ENCODE measurements at places on chromosomes 1 and 21.

DNA sequence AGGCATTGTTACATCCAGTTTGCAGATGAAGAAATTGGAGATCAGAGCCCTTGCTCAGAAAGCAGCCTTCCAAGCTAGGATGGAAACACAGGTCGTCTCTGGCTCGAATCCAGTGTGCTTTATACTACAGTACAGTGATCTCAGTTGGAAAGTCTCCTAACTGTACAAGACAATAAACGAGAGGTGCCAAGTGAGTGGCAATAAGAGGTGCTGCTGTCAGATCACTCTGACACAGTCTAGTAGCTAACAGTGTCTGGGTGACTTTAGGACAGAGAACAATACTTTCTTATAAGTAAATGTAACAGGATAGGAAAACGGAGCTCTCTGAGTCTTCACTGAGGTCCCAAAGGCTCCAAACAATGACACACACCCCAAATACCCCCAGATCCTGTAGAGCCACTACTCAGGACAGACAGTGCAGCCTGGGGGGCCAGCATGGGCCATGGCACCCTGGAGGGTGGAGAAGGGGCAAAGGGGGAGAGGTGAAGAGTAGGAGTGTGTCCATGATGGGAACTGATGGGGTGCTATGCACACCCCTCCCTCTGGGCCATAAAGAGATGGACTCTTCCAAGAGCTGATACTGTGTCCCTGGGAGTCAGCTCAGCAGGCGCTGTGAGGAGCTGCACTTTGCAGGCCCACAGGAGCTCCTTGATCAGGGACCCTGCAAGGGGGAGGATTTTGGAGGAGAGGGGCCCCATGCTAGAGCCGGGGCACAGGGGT is 3.3 kb downstream of the SH3BGR start:
- no peak for DNase-seq

DNA sequence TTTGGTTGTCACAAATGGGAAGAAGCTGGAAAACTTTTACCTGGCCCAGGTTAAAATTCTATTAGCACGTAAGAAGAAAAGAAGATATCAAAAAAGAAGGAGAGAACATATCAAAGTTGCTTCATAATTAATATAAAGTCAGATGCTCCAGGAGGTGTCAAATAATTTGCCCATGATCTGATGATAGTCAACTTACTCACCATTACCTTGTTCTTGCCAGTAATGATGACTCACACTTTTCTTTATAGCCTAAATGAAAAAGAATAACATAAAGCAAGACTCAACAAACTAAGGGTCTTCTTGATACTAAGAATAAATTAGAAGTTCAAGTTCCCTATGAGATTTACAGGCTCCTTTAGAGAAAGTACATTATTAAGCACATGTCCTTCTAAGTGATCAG is 580.4 kb downstream of the TTLL7 start:
- DNase-seq: no peak

GRCh38 chr21:28904961-28905435 is 87.7 kb downstream of the LTN1 start:
- DNase-seq: no peak

- no peak for DNase-seq
Measured at GRCh38 chr1:1371364-1371745, 3.7 kb downstream of the AURKAIP1 start.

GRCh38 chr1:87186346-87186745 is 142.3 kb upstream of the LMO4 start:
- no peak for DNase-seq

- no peak for DNase-seq
Measured at GRCh38 chr1:110449661-110450651, 993 bp upstream of the PROK1 start.

GRCh38 chr1:113142791-113143190 is 69.8 kb downstream of the LRIG2 start:
- DNase-seq: no peak

DNA sequence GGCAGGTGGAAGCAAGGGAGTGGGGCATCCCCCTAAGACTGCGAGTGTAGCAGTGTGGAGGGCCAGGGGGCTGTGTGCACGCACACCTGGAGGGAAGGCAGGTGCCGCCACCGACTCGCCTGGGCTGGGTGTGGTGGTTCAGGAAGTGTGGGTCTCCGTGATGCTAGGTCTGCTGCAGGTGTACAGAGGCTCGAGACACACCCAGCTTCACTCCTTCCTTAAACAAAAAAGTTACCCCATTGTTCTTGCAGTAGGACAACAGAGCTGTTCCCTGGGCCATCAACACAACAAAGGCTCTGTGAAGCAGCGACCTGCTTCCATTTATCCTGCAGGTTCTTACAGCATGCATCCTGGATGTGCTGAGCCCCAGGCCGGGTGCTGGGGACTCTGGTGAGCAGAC is 100.4 kb upstream of the TMEM51 start:
- no peak for DNase-seq

GRCh38 chr1:152109231-152109997 is 5.8 kb downstream of the TCHH start:
- DNase-seq: no peak

DNA sequence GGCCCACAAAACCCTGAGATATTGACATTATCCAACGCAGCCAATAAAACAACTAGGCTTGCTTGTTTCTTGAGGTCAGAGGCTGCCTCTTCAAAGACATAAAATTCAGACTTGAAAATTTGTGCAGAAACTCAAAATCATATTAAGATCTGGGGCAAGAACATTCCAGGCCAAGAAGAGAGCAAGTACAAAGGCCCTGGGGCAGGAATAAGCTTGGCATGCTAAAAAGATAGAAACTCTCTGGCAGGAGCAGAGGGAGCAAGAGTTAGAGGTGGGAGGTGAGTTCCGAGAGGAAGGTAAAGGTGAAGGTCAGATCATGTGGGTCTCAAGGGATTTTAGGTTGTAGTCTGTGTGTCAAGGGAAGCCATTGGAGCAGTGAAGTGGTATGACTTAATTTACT is 8.8 kb upstream of the IGSF3 start:
- DNase-seq: no peak

DNA sequence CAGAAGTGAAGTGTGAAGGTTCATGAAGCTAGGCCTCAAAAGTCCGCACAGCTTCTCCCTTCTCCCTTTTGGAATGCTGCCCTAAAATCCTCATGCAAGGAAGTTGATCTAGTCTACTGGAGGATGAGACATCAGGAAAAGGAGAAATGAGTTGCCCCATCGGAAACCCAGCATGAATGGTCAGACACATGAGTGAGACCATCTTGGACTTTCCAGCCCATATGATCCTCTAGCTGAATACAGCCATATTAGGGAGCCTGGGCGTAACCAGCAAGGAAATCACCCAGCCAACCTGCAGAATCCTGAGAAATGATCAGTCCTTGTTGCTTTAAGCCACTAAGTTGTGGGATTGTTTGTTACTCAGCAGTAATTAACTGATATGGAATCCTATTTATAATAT is 12.5 kb downstream of the DBT start:
- no peak for DNase-seq

- DNase-seq: peak; percentile 63
Measured at GRCh38 chr1:112395821-112396652, at the start of gene CTTNBP2NL. Gene CTTNBP2NL, plus strand, starts transcription at chr1:112396214. Its CDS starts 19,952 bp downstream, at chr1:112416166.

DNA sequence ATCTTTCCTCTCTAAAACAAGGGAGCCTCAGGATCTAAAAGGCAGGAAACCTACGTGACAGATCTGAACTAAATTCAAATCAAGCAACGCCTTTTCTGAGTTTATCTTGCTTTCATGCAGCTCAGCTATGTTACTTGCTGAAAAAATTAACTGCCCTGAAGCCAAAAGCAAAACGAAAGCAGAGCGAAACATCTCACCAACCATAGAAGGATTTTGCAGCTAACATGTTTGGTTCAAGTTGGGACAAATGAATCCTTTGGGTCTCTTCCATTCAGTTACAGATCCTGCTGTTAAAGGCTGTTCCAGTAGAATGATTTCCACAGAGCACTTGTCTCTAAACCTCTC is 482 bp downstream of the SLC2A5 start:
- no peak for DNase-seq

GRCh38 chr1:16013220-16013907 is 4.5 kb downstream of the HSPB7 start:
- DNase-seq: peak; percentile 41

DNA sequence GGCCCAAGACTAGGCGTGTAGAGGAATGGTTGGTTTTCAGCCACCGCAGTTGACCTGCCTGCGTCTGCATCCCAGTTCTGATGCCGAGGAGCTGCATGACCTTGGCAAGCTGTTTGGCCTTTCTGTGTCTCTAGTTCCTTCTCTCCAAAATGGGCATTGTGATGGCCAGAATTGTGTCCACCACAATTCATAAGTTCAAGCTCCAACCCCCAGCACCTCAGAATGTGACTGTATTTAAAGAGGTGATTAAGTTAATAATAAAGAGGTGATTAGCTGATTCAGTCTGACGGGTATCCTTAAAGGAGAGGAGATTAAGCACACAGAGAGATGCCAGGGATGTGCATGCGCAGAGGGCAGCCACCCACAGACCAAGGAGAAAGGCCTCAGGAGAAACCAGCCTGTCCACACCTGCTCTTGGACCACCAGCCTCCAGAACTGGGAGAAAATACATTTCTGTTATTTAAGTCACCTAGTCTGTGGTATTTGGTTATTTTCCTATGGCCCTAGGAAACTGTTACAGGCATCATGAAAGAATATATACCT is 28.5 kb downstream of the MAB21L3 start:
- no peak for DNase-seq

DNA sequence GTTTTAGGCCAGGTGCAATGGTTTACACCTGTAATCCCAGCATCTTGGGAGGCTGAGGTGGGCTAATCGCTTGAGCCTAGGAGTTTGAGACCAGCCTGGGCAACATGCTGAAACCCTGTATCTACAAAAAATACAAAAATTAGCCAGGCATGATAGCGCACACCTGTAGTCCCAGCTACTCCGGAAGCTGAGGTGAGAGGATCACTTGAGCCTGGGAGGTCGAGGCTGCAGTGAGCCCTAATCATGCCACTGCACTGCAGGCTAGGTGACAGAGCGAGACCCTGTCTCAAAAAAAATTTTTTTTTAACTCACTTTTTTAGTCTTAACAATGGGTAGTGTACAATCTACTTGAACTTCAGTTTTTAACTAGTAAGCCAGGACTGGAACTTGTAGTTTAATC is 137.5 kb downstream of the HS2ST1 start:
- no peak for DNase-seq

DNA sequence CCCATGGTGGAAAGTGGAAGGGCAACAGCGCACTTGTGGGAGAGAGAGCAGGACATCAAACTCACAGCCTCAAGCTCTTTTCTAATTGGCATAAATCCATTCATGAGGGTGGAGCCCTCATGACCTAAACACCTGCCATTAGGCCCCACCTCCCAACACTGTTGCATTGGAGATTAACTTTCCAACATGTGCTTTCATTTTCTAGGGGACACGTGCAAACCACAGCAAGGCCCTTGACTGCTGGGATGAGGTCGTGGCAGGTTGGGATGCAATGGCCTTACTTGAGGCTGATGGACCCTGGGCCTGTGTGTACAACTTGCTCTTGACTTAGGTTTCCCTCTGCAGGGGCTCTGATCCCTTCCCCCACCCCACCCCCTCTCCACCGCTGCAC is 35.9 kb upstream of the NEK2 start:
- no peak for DNase-seq

DNA sequence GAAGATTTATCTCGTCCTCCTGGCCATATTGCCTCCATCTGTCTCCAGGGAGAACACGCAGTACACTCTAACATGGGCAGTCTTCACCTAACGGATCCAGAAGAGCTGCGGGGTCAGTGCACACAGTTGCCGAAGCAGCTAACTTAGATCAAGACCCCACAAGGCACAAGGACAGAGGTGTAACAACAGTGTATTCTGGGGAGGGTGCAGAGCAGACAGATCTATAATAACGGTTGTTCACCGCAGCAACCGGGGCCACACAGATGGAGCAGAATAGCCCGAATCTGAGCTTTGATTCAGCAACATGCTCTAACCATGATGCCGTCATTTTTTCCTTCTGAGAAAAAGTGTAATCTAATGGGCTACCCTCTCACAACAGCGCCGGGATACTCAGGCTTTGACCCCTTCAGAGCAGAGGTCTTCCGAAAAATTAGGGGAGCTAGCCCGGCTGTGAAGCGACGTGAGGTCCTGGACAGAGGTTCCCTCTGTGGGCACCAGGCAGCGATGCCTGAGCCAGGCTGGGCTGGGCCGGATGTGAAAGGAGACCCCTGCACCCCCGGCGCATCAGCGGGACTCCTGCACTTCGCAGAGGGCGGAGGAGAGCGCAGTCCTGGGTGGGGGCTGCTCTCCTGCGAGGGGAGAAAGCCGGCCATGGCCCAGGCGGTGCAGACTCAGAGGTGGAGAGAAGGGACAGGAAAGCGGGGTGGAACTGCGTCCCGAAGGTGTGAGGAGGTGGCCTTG is 57.5 kb downstream of the BCL9 start:
- peak; percentile 17 for DNase-seq

GRCh38 chr1:31799895-31800673 is 15.7 kb downstream of the SPOCD1 start:
- no peak for DNase-seq

- DNase-seq: no peak
Measured at GRCh38 chr1:111569913-111570312, 49.7 kb upstream of the RAP1A start.

GRCh38 chr21:43984905-43985689 is 27.0 kb upstream of the TRAPPC10 start:
- DNase-seq: no peak

GRCh38 chr1:32724678-32725614 is 22.4 kb upstream of the SYNC start:
- DNase-seq: no peak

DNA sequence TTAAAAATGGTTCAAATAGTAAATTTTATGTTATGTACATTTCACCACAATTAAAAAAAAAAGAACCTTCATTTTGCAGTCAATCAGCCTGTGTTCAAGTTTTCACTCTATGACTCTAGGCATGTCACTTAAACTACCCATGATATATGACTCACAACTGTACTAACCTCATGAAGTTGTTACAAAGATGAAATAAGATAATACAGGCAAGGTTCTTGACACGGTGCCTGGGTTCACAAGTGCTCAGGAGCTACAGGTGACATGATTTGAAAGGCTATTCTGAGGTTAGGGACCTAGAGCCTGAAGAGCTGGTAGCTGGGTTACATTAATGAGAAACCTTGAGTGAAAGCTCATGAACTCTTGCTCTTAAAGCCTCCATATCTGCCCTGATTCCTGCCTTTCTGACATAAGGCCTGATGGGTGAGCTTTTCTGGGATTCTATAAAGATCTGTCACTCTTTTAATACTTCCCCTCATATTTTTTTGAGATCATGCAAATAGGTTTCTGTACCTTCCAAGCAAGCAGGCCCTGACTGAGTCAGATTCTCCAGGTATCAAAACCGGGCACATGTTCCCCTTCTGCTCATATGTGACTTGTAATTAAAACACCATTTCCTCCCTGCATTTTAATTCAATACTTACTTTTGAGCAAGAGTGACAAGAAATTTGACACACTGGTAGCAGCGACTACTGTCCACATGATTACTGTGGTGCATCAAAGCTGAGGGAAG is 34.0 kb downstream of the PCSK9 start:
- no peak for DNase-seq

DNA sequence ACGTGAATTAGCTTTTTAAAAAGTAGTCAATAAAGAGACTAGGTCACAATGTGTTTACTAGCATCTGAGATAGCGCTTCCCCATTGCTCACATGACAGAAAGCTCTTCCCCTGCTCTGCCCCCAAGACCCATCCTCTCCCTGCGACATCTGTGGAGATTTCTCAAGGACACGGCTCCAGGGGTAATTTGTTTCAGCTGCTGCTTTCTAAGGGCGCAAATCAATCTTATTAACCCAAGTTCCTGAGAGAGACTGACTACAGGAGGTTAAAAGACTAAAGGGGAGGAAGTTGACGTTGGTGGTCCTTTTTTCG is at the start of gene MYOCOS:
MYOCOS (plus strand) TSS at position 92 of the 311 bp plus-strand sequence. CDS start 1,641 bp downstream, outside the sequence.
- DNase-seq: no peak

Measured in stimulated activated CD4-positive, alpha-beta T cell treated with anti-CD3 and anti-CD28 coated beads, TNF-alpha, amount 100 ng/mL, for 4 hours (primary cell).